ENCODE measurements at places on chromosomes 12 and 14.

GRCh38 chr14:37124614-37125013 is 47.8 kb downstream of the SLC25A21 start:
- no peak for DNase-seq

GRCh38 chr14:70808416-70809224 is 693 bp downstream of the MAP3K9 start:
- peak; percentile 33 for DNase-seq

- DNase-seq, result no peak
Measured at GRCh38 chr12:51913071-51914033, 6.0 kb downstream of the ACVRL1 start.

DNA sequence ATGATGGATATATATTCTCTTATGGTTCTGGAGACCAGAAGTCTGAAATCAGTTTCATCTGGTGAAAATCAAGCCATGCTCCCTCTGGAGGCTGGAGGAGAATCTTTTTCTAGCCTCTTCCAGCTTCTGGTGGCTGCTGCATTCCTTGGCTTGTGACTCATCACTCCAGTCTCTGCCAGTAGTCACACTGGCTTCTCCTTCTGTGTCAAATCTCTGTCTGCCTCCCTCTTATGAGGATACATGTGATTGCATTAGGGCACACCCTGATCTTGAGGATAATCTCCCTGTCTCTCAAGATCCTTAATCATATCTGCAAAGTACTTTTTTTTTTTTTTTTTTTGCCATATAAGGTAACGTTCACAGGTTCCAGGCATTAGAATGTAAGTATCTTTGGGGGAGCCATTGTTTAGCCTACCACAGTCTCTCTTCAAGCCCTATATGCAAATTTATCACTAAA is 17.7 kb downstream of the DNAL1 start:
- DNase-seq, result no peak

DNA sequence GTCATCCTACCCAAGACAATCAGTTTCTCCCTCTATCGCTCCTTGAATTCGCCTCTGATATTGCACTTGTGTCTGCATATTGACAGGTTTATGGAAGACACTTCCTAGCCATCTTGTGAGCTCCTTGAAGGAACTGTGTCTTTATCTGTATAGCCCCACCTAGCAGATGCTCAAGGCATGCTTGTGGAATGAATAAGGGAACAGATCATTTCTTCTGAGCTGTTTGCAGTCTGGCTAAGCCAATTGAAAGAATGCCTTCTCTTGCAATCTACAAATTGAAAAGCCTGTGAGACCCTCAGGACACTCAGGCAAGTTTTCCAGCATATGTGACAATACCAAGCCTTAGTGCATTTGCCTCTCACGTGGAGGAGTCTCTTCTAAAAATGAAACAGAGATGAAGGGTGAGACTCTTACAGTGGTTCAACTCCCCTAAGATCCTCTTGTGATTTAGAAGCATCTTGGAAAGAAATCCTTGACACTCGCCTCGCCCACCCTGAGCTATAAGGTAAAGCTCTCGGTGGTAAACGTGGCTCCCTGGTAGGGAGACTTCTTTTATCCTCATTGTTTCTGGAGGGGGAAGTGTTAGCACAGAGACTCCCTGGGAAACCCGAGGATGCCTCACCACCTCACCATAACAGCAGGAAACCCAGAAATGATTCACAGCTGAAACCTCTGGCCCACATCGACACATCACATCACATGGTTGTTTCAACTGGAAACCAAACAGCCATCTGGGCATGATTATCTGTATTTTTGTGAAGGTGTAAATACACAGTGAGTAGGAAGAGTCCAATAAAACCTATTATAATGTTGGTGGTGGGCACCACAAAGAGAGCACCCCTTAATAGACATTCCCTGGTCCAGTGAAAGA is 112.3 kb upstream of the BCL2L14 start:
- no peak for DNase-seq

DNA sequence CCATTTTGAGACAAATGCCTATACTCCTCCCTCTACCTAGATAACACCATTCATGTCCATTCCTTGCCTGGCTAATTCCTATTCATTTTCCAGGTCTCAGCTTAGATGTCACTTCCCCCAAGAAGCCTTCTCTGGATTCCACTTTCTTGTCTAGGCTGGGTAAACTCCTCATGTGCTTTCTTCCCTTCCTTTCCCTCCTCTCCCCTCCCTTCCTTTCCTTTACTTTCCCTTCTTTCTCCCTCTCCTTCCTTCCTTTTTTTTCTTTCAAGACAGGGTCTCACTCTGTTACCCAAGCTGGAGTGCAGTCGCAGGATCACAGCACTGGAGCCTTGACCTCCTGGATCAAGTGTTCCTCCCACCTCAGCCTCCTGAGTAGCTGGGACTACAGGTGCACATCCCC is 3.5 kb upstream of the UTP20 start:
- DNase-seq, result no peak

DNA sequence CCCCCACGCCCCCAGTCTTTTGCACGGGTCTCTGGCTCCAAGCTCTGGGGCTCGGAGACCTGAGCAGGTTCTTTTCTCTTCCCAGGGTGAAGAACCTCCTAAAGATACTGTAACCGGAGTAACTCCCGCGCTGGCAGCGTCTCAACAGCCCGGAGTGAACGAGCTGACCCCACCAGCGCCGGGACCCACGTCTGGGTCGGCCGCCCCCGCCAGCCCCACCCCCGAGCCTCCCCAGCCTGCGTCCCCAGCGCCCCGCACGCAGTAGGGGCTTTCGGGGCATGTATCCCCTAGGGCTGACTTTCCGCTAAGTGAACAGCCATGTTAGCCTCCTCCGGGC is 858 bp downstream of the SLC35F4 start:
- DNase-seq, result no peak

- DNase-seq, result no peak
Measured at GRCh38 chr12:64835901-64836300, 11.5 kb downstream of the TBC1D30 start.

DNA sequence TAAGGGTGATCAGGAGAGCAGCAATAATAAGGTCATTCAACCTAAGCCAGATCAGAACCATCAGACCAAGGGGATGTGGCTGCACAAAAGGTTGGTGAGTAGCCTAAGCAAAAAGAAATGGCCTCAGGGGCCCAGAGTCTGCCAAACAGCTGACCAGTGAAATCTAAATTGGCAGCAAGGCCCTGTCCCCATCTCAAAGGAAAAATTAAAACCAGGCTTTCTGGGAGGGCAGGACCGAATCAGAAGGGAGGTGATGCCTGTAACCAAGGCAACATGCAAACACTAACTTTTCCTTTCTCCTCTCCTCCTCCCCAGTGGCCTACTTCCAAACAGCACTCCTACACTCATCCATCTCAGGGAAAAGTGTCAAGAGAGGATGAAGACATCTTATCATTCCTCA is 256.4 kb downstream of the NUAK1 start:
- DNase-seq, result no peak

- no peak for DNase-seq
Measured at GRCh38 chr14:61191733-61192132, 89.4 kb downstream of the TMEM30B start.

- DNase-seq, result peak; percentile 57
Measured at GRCh38 chr14:75303381-75303789, 24.8 kb downstream of the FOS start.
